ENCODE measurements at places on chromosomes 4 and X. TPM values are rescaled to one million over a fixed set of nuclear protein-coding genes. Genes with fewer than 3 reads are reported as not detected.

SPANXA2 gene
- total RNA-seq: not detected

FMR1NB gene
- total RNA-seq: not detected

TCEAL6 gene
- total RNA-seq: not detected

ASB9 gene
- 0.18 TPM for total RNA-seq

TRIML2 gene
- total RNA-seq: not detected

SMR3B gene
- total RNA-seq: not detected

FAM47A gene
- total RNA-seq: not detected

WNK3 gene
- 1.4 TPM for total RNA-seq

TRIM2 gene
- 18.0 TPM for total RNA-seq

TXK gene
- total RNA-seq: not detected

OTC gene
- total RNA-seq: not detected

FGFR3 gene
- total RNA-seq: 1.8 TPM

NEIL3 gene
- total RNA-seq: 0.65 TPM

FAAH2 gene
- not detected for total RNA-seq

LEF1 gene
- total RNA-seq: not detected

NXF2B gene
- not detected for total RNA-seq

RHOXF2B gene
- not detected for total RNA-seq

RPA4 gene
- not detected for total RNA-seq

TTC29 gene
- not detected for total RNA-seq

IL9R gene
- not detected for total RNA-seq

CXorf49 gene
- total RNA-seq: not detected

CORIN gene
- not detected for total RNA-seq

GRSF1 gene
- 80.0 TPM for total RNA-seq

PRRG1 gene
- total RNA-seq: 27.5 TPM

OCIAD2 gene
- total RNA-seq: 3.7 TPM

AFM gene
- total RNA-seq: not detected

MAGEA2B gene
- total RNA-seq: not detected

ARR3 gene
- total RNA-seq: not detected

TNIP3 gene
- total RNA-seq: 0.81 TPM

PHEX gene
- total RNA-seq: 0.18 TPM

LGI2 gene
- 0.81 TPM for total RNA-seq

GPRIN3 gene
- 0.18 TPM for total RNA-seq

SLITRK4 gene
- total RNA-seq: 5.2 TPM

PRPS2 gene
- 33.6 TPM for total RNA-seq

BEND2 gene
- not detected for total RNA-seq

GPM6B gene
- 15.3 TPM for total RNA-seq

S100G gene
- total RNA-seq: not detected

MAGEB3 gene
- total RNA-seq: not detected

MID2 gene
- 13.0 TPM for total RNA-seq

XAGE1A gene
- total RNA-seq: not detected

BRS3 gene
- not detected for total RNA-seq
